ENCODE measurements at places on chromosomes 5 and 9.

DNA sequence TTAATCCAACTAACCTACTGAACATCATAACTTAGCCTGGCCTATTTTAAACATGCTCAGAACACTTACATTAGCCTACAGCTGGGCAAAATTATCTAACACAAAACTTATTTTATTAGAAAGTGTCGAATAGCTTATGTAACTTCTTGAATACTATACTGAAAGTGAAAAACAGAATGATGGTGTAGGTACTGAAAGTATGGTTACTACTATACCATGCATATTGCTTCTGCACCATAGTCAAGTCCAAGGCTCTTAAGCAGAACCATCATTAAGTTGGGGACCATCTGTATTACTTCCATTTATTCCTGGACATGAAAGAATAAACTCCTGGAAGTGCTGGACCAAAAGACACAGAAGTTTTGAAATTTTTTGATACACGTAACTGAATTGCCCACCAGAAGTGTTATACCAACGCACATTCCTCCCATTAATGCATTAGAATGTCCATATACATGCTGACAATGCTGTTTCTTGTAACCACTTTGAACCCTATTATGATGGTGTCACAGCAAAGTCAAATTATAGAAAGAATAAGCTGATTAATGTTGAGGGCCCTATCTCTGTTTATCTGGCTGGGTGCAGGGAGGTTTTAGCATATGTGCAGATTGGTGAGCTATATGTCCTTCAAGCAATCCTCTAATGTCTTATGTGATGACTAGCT is 375.7 kb downstream of the ACTL7B start:
- no peak for DNase-seq

- peak; percentile 84 for DNase-seq
Observed at GRCh38 chr5:163347671-163348070, 89.7 kb upstream of the CCNG1 start.

GRCh38 chr5:170312666-170313065 is 15.1 kb upstream of the LCP2 start:
- DNase-seq, result no peak

DNA sequence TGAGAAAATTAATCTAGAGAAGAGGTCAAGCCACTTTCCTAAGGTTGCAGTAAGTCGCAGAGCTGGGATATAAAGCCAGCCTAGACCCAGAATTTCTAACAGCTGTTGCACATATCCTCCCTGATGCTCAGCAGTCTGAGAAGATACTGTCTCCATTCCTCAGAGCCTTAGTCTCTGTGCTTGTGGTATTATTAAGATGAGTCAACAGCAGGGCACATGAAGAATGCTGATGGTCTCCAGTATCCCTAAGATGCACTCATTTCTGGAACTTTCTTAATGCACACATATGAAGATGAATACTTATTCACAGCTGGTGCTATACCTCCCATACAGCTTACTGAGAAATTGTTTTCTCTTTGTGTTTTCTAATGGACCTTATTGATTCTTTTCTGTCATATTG is 32.5 kb downstream of the SGCD start:
- no peak for DNase-seq

- DNase-seq, result no peak
Observed at GRCh38 chr5:859391-859790, 8.6 kb upstream of the ZDHHC11 start.

- DNase-seq, result peak; percentile 70
Observed at GRCh38 chr5:80399526-80400239, 8.2 kb upstream of the ZFYVE16 start.

DNA sequence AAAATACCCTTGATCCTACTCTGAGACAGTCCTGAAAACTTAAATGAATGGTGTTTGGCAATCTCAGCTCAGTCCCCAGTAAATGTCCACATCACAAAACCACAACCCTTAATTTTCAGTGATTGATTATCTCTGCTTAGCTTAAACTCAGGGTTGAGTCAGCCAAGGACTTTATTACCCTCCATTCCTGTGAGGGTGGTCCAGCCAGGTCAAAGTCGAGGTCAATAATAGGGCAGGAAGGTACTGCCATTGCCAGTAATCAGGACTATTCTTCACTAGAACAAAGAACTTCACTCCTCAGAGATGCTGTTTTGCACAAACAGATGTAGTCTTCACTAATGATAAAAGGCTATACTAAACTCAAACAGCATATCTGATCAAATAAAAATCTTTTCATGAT is 499.4 kb downstream of the ISL1 start:
- no peak for DNase-seq

GRCh38 chr9:36158122-36158521 is 11.1 kb upstream of the CCIN start:
- peak; percentile 59 for DNase-seq

GRCh38 chr9:36345103-36345846 is 54.8 kb downstream of the RNF38 start:
- no peak for DNase-seq

DNA sequence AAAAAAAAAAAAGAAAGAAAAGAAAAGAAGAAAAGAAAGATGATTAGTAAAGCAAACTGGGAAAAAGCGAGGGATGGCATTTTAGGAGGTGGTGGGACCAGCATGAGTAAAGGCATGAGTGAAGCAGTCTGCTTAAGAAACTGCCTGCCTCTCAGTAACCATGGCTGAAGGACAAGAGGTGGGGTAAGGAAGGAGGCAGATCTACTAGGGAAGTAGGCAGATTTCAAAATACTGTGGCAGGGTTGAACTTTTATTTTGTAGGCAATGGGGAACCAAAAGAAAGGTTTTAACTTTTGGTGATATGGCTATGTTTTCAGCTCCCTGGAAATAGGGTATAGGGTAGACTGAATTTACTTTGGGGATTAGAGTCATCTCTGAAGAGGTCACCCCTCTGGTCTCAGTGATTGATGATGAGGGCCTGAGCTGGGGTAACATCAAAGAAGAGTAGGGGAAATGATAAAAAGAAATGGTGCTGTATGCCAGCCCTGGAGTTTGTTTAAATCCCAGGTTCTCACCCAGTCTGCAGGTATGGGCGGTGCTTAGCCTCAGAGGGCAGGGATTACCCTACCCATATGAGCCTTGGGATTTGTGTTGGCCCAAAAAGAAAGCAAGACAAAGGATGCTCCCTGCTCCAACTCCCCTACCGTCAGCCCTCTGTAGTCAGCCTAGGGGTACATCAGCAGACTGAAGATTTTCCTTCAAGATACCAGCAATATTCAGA is 316.2 kb downstream of the CWC27 start:
- DNase-seq, result no peak

DNA sequence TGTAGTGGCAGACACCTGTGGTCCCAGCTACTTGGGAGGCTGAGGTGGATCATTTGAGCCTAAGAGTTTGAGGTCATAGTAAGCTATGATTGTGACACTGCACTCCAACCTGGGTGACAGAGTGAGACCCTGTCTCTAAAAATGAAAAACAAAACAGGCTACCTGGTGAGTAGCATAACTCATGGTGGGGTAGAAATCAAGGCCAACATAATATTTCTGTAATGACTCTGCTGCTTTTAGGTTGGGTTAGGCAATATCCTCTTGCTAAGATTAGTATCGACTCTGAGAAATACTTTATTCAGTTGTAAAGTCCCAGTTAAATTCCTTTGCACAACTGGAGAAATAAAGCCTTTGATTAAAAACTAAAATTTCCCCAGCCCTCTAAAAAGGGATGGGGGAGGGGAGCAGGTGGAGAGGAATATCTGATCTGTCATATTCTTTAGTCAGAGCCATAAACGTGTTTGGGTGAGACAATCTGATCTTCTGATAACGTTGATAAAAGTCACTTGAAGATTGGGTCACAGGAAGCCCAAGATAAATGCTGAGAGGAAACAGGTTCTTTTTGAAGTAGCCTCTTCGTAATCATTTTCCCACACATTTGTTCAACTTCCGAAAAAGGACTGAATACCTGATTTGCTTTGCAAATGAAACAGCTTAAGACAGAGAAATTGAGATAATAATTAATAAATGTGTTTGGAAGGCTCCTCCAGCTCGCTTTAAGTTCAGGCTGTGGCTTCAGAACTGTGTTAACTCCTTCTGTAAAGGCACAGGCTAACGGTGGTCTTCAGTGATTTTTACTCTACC is 14.9 kb downstream of the IL4 start:
- DNase-seq, result peak; percentile 72

- no peak for DNase-seq
Observed at GRCh38 chr5:50874306-50875001, 208.0 kb downstream of the PARP8 start.

DNA sequence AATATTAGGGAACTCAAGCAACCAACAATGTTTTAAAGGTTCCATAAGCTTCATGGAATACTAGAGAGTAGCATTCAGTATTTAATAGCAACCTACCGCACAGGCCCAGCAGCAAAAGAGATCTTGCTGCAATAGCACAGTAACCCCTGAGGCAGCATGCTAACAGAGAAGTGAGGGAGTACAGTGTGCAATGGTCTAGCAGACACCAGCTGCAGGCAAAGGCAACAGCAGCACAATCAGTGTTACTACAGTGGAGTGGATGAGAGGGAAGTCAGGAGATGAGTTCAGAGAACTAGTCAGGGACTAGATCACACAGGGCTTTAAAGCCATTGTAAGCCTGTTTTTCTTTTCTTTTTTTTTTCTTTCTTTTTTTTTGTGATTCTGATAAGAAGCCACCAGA is 2.8 kb downstream of the TICAM2 start:
- peak; percentile 17 for DNase-seq

DNA sequence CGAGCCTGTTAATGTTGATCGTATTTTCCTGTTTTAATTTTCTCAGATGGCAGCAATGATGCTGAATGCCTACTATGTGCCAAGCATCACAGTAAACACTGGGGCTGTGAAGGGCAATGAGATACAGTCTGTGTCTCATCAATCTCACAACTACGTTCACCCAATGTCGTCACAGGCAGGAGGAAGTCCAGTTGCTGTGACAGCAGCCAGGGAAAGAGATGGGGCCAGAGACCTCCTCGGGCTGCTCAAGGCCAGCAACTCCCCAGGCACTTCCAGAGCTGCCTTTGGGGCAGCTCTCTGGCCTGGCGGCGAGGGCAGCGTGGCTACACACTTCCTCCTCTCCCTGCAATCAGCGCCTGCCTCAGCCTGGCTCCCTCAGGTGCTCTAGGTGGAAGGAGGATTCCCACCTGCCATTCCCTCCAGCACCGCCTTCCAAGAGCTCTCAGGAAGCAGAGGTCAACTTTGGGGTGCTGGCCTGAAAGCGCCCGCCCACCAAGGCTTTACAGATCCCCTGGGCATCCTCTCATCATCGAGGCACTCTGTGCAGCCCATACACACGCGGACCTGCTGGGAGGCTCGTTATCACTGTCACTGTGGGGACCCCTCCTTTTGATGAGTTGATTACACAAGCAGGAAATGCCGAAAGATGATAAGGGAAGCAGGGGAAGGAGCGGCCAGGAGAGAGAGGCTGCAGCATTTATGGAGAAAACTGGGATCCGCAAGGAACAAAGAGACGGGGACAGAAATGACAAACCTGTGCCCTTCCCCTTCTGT is 159.2 kb downstream of the ZDHHC21 start:
- no peak for DNase-seq

- DNase-seq, result peak; percentile 37
Observed at GRCh38 chr5:179836225-179837019, 15.7 kb downstream of the SQSTM1 start.

DNA sequence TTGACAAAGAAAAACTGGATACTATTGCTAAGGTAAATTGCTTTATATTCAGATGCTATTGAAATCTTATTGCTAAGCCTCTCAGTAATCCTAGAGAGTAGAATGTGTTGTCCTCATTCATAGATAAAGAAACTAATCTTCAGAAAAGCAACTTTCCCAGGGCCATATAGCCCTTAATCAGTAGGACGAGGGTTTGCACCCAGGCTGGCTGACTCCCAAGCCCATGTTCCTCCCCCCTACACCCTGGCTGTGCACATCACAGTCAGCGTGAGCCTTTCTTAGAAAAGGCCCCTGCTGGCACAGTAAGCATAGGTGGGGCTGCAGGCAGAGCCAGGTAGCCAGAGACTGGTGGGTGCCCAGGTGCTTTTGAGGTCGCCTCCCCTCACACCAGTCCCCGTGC is 15.8 kb upstream of the GLIPR2 start:
- peak; percentile 85 for DNase-seq

GRCh38 chr5:137146402-137146890 is 352.7 kb downstream of the SPOCK1 start:
- no peak for DNase-seq

GRCh38 chr5:20497356-20497755 is 509.4 kb upstream of the CDH18 start:
- no peak for DNase-seq

- DNase-seq, result no peak
Observed at GRCh38 chr9:131379056-131379455, 14.8 kb upstream of the PRRC2B start.

DNA sequence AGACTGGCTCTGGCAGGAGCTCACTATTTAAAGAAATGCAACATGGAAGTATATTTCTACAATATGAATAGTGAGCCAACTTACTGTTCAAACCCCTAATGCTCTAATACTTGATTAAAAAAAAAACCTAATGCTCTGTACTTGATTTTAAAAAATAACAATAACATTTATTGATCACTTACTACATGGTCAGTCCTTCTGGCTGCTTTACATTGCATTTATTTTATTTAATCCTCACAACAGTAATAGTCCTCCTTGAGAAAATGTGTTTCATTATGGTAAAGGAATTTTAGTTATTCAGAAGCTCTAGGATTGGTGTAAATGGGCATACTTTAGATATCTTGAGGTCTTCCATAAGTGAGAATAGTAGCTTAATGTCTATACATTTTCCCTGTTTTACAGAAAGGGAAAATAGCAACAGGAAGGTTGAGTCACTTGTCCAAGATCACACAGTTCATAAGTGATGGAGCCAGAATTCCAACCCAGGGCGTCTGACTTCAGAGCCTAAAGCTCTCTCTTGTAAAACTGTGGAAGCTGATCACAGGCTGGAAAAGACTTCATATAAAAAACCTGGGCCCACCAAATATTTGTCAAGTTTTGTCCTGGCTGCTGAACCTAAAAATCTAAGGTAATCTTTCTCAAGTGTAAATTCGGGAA is 1.0 kb downstream of the STARD4 start:
- DNase-seq, result peak; percentile 34

GRCh38 chr5:102089883-102090282 is 206.2 kb downstream of the SLCO4C1 start:
- DNase-seq, result no peak

DNA sequence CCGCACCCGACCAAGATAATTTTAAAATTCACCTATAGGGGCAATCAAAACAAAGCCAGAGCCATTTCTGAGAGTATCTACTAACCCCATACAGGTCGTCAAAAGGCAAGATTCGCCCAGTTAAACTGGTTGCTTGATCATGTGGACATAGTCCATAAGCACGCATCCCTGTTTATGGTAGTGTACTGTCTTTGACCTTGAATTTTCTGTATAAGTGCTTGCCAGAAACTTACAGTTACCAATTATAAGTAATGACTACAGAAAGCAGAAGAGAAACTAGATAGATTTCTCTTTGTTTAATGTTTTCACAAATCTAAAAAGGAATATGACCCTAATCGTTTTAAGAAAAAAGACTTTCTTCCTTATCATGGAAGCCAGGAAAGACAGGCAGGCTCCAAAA is 25.6 kb downstream of the SLC31A1 start:
- no peak for DNase-seq

DNA sequence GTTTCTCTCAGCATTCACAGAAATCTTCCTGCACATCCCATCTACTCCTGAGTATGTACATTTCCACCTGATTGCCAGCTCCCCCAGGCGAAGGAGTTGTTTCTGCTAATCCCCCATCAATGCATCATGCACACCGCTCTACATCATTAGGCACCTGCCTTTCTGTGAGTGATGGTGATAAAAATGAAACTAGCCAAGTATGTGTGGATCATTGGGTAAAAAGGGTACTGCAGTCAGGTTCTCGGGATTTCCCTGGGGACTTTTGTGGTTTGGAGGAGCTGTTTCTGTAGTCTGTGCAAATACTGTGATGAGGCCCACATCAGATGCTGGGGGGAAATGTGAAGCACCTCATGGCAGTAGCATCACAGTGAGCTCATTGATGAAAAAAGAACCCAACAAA is 30.4 kb downstream of the CAMK4 start:
- DNase-seq, result no peak

Measured in hematopoietic multipotent progenitor cell treated with erythropoietin and hydrocortisone succinate and interleukin-3 and kit ligand, for 6 days (in vitro differentiated cells).